ENCODE measurements at places on chromosomes 1 and 21.
A peak's percentile ranks its signal among the peaks of the same experiment; 100 is the strongest.

DNA sequence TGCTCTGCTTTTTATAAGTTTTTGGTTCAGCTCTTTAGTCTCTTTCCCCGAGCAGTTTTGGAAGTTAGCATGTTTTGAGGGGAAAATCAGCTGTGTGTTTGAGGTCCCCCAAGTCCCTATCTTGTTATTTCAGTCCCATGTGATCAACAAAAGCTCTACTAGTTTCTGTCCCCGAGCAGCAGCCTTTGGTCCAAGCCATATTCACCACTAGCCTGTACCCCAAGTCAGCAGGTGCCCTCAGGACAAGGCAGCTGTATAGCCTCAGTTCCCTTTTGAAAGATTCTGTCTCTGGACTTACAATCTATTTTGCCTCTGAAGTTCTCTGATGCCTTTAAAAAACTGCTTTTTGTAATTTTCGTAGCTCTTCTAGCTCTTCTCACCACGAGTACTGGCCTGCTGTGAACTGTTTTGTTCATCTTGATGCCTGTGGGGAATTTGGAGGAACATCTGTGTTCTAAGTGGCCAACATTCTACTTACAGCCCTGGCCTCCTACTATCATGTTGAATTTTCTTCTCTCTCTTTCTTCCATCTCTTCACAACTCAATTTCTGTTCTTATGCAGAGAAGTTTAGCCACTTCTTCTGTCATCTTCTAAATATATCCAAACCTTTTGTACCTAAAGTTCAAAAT lies 16.7 kb downstream of the UAP1 start:
- no peak for DNase-seq

DNA sequence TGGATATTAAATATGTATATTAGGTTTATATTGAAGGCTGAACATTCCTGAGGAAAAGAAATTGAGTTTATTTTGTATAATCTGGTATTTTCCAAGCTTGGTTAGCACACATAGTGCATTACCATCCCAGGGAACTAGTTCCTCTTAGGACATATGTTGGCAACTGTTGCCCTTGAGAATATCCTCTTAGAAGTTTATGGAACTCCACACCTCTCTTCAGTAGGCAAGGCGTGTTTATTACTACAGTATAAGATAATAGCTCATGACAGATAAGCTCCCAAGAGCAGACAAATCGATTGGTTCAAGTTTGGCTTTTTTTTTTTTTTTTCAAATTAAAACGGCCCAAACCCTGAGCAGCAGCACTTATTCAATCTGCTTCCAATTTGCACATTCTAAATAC lies 59.8 kb upstream of the SIPA1L2 start:
- no peak for DNase-seq

DNA sequence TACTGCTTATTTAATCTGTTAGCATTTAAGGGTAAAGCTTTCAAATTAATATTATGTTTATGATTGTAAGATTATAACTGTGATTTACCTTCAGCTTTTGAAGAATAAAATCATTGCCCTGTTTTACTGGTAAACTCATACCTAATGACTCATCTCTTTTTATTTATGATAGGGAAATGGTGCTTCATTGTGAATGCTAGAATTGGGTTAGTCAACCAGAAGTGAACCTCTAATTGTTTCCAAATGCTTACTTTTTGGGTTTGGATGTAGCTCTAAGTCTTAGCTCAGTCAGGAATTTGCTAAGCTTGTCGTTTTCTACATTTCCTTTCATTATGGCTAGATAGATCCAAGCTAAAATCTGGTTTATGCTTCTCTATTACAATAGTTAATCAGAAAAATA lies 59.4 kb downstream of the SLC30A7 start:
- DNase-seq: no peak

GRCh38 chr1:41241749-41242341 lies at the start of gene SCMH1:
TSS of gene SCMH1 (minus strand) at chr1:41242306. CDS start at chr1:41186133, 56,173 bp downstream.
- no peak for DNase-seq

GRCh38 chr1:34140011-34140676 lies 24.9 kb downstream of the CSMD2 start:
- no peak for DNase-seq

DNA sequence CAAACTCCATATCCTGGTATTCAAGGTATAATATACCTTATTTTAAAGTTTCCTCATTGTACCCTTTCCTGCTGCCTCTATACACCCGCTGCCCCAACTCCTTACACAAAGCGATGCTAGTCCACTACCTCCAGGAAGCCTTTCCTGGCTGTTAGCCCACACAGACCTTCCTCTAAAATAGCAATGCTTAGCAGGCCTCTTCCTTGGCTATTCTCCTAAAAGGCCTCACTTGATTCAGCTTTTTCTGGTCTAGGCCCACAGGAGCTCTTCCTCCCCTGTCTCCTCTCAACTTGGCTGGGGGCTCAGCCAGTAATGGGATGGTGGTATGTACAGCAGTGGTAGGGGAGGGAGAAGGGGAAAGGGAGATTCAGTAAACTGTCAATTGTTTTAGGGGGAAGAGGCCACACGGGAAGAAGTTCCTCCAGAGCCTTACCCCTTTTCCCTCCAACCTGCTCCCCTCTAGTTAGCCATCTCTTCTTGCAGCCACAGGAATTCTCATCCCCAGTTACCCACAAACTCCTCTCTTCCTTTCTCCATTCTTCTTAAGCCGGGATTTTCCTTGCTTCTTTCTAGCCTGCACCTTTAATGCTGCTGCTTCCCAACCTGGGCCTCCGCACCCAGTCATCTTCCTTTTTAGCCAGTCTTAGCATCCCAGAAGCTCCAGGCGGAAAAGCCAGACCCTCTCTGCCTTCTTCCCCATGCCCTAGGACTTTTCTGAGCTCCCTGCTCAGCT lies 2.6 kb downstream of the LRRC41 start:
- DNase-seq: no peak

- no peak for DNase-seq
These were observed 18.3 kb downstream of the NECAP2 start for GRCh38 chr1:16458831-16459230.

- DNase-seq: no peak
These were observed 46.6 kb upstream of the APOBEC4 start for GRCh38 chr1:183699616-183700160.

GRCh38 chr1:116309090-116309870 lies 63.8 kb upstream of the ATP1A1 start:
- DNase-seq: no peak

DNA sequence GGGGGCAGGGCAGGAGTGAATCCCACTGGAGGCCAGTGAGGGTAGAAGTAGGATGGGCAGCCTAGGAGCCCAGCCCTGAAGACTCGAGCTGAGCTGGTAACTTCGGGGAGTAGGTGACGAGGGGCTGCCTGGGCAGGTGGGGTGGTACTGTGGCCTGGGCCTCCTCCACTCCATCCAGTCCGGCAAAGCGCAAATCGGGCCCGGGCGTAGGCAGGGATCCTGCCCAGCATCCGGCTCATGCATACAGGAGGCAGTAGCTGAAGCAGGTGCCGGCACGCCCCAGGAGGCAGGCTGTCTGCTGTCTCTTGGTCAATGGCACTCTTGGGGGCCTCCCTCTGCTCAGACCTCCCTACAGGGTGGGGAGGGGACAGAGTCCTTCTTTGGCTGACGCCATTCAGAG lies 1.3 kb upstream of the TNFRSF25 start:
- DNase-seq: no peak

- DNase-seq: peak; percentile 8
These were observed 884 bp downstream of the PHACTR4 start for GRCh38 chr1:28370239-28371009.

DNA sequence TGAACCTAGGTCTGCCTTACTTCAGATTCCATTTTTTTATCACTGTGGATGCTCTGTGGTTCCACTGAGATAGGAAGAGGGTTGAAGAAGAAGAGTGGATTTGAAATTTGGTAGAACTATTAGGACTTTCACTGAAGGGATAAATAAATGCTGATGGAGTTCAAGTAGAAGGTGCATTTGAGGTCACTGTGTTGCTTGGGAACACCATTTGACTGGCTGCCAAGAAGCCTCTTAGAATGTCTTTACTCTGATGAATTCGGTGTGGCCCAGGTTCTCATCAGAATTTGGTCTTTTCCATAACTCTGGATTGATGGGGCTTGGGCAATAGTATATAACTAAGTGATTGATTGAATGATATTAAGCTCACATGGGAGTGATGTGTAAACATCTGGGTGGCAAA lies 11.9 kb downstream of the XPR1 start:
- peak; percentile 16 for DNase-seq

Data from putamen (tissue), 1 donor.